Right hindlimb (tissue), 1 donor: ENCODE measurements at places on chromosomes 3 and 15.

DNA sequence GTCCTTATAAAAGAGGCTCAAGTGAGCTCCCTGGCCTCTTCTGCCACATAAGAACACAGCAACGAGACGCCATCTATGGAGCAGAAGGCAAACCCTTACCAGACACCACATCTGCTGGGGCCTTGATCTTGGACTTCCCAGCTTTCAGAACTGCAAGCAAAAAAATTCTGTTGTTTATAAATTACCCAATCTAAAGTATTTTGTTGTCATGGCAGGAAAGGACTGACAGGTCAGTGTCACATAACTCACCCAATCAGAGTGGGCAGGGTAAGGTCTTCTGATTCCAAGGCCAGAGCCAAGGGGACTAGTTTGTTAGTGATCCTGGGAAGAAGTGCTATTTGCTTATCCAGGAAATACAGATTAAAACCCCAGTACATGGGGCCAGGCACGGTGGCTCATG is 98.9 kb downstream of the HMG20A start:
- no peak for DNase-seq

GRCh38 chr3:65126527-65127410 is 439.0 kb upstream of the ADAMTS9 start:
- DNase-seq, result no peak

GRCh38 chr3:26236531-26236930 is 386.0 kb upstream of the LRRC3B start:
- DNase-seq, result peak; percentile 45

GRCh38 chr3:56137415-56137814 is 330.9 kb downstream of the ERC2 start:
- DNase-seq, result peak; percentile 28

DNA sequence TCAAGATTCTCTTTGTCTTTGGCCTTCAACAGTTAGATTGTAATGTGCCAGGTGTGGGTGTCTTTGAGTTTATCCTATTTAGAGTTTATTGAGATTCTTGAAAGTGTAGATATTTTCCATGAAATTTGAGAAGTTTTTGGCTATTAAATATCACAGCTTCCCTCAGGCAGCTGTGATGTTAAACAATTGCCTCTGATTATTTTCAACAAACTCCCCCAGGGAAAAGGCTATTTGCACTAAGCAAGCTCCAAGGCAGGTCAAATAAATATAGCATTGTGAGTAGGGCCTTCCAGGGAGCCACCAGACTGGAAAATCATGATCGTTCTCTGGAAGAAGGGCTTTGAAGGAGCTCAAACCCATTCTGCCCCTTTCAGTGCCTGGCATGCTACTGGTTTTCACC is 107.0 kb downstream of the EEFSEC start:
- no peak for DNase-seq

GRCh38 chr3:95511828-95512227 is 1302.6 kb upstream of the EPHA6 start:
- no peak for DNase-seq

DNA sequence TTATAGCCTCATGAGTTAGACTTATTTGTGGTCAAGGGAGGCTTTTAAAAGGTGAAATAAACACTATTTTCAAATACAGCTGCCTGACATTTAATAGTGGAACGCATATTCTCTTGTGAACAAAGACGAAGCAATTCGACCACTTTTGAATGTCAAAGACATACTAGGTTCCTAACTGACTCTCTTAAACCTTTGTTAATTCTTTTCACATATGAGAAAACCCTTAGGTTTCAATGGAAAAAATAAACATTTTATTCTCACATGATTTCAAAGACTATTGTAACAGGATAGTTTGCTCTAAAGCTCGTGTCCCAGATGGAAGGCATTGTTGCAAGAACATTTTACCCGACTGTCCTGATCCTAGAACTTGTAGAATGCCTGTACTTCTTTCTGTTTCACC is 74.8 kb upstream of the BOC start:
- no peak for DNase-seq

- no peak for DNase-seq
These were observed 7.0 kb upstream of the JMJD7 start for GRCh38 chr15:41820791-41821423.

DNA sequence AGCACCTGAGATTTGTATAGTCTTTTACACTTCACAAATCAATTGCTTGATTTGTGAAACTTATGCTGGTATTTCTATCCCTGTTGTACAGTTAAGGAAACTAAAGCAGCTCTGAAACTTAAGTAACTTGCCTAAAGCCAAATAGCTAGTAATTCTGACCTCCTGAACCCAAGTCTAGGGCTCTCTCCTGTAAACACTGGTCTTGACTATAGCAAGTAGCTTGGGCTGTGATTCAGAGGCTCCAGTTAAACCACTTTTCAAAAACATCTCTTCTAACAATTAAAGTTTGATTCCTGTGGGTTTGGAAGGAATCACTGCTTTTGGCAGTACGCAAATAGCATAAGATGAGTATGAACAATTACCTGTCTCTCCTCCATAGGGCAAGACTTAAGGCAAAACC is 18.5 kb upstream of the CMTM8 start:
- DNase-seq, result no peak

DNA sequence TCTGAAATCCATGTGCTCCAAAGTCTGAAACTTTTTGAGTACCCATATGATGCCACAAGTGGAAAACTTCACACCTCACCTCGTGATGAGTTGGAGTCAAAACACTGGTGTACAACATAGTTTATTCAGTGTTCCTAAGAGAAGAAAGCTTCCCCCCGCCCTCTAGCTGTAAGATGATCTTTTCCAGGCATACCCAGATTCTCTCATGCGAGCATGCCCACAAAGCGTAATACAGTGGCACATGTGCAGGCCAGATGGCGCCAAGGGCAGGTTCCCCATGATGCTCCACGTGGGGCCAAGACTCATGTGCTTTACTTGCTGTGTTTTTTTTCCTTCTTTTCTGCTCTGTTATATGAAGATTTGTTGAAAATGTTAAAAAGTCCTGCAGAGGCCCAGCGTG is 104.9 kb upstream of the LRRFIP2 start:
- no peak for DNase-seq
